Activated naive CD4-positive, alpha-beta T cell (primary cell): ENCODE measurements at places on chromosomes 6 and 20.

GRCh38 chr6:38323216-38323615 is 316.5 kb downstream of the BTBD9 start:
- DNase-seq, result no peak

DNA sequence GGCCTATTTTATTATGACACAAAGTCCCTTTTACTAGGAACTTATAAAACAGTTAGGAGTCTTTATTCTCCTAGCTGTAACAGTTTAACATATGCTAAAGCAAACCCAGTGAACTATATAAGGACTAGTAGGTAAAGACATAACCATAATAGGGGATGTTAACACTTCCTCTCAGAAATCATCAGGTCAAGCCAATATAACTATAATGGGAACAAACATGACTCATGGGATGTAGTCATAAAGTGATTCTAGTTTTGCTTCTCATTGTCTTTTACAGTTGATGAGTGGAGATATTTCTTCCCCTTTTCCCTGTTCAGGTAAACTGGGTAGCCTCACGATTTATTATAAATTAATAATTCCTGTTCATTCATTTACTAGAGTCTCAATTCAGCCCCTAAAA is 9.7 kb downstream of the PTCHD4 start:
- DNase-seq, result no peak

- no peak for DNase-seq
These were observed 52.6 kb upstream of the TMEM200A start for GRCh38 chr6:130313206-130313605.

GRCh38 chr6:2029130-2029794 is 216.1 kb downstream of the GMDS start:
- no peak for DNase-seq

GRCh38 chr6:125742024-125742423 is 7.4 kb upstream of the HEY2 start:
- no peak for DNase-seq

- no peak for DNase-seq
These were observed 243.7 kb downstream of the ALDH8A1 start for GRCh38 chr6:134706153-134706552.

DNA sequence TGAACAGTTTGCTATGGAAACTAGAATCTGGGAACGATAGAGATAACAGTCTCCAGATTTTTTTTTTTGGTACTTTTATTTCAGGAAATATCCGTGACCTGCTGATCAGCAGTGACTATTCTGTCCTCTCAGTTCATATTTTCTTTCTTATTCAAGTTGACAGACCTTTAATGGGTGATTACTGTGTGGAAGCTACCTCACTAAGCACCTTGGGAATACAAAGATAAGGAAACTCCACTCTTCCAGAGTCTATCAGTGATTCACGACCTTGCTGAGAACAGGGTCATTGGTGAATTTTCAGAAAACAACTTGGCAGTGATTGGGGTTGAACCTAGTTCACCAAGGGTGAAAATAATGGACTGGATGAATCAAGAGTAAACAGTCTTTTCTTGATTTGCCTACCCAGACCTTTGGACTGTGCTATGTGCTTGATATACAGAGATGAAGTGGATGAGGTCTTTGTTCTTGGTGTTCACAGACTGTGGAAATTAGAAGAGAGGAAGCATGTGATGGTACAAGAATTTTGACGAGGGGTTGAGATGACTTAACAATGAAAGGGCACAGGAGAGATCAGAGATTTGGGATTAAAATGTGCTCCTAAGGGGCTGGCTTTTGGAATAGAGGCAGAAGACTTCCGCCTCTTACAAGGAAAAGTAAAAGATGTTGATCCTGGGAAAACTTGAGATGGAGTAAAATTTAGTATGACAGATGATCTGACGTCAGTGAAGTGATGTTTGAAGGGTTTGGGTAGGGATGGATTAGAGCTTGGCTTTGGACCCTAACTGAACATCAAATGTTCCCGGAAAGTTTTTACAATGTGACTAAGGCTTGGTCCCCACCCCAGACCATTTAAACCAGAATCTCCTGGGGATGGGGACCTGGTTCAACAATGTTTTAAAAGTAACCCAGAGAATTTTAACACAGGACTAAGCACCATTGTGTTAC is 1.2 kb downstream of the KAT14 start:
- DNase-seq, result no peak

DNA sequence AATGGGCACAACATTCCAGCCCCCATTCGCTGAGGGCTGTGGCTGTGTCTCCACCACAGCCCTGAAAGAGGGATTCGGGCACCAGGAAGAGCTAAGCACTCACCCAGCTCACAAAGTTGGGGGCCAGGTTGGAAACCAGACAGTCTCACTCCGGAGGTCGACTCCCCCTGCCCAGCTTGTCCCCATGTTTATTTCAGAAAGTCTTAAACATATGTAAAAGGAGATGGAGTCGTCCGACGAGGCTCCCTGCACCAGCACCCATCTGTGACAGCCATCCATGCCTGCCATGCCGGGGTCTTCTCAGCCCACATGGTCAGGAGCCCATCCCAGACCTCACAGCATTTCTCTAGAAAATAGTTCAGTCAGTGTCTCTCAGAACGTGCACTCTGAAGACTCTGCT is 63.6 kb upstream of the STX16 start:
- DNase-seq, result no peak

DNA sequence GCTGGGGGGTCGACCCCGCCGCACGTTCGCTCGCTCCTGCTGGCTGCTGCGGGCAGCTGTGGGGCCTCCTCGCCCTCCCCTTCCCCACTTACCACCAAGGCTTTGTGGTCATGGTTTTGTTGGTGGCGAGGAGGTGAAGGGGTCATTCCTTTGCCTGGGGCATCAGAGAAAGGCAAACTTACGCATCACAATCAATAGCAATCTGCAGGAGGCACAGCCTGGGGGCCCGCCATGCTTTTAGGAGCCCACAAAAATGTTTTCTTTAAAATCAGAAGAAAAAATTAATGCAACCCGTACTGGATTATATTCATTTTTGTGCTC is 137.0 kb downstream of the IMPG1 start:
- DNase-seq, result no peak

GRCh38 chr6:11975353-11975977 is 36.6 kb upstream of the HIVEP1 start:
- no peak for DNase-seq

- DNase-seq, result no peak
These were observed 30.1 kb downstream of the VAPB start for GRCh38 chr20:58418949-58419748.

DNA sequence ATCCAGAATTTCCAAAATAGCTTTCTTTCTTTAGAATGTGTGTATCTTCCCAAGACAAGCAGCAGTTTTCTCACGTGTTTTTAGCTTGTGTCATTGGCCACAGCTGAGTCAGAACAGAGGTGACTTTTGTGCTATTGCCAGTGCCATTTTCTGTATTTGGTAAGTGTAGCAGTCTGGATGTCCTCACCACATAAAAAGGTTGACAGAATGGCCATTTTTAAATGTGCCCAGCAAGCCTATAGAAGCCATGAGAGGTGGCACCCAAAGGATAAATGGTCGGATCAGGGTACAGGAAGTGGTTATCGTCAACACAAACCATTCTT is 269.5 kb upstream of the HSF2 start:
- DNase-seq, result no peak

- DNase-seq, result no peak
These were observed 150.8 kb downstream of the ASCC3 start for GRCh38 chr6:100730001-100730980.

GRCh38 chr6:108782179-108783041 is 65.8 kb upstream of the ARMC2 start:
- peak; percentile 36 for DNase-seq

DNA sequence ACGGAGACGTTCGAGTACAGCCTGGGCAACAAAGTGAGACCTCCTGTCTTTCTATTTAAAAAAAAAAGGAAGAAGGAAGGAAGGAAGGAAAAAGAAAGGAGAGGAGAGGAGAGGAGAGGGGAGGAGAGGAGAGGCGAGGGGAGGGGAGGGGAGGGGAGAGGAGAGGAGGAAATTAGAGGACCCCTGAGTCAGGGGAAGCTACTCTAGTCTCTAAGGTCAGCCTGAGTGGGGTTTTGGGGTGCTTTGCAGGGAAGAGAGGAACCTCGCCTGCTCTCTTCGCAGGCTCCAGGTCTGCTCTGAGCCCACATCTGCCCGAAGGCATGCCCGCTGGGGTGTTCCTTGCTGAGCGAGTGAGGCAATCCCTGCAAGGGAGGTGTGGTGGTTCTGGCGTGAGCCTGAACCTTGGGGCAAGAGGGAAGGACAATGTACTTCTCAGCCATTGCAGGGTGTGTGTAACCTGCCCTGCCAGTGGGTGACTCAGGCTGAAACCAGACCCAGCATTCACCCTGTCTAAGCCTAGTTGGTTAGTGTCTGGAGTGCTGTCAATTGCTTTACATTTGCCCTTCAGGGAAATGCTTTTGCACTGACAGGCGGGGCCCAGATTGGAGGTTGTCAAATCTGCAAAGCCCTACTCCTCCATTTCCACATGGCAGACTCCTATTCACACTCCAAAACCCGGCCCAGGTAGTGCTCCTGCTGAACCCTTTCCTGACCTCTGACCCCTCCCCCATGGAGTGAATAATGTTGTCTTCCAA is 15.3 kb upstream of the MMP9 start:
- no peak for DNase-seq

- DNase-seq, result no peak
These were observed 40.9 kb downstream of the ALDH8A1 start for GRCh38 chr6:134908906-134909516.

DNA sequence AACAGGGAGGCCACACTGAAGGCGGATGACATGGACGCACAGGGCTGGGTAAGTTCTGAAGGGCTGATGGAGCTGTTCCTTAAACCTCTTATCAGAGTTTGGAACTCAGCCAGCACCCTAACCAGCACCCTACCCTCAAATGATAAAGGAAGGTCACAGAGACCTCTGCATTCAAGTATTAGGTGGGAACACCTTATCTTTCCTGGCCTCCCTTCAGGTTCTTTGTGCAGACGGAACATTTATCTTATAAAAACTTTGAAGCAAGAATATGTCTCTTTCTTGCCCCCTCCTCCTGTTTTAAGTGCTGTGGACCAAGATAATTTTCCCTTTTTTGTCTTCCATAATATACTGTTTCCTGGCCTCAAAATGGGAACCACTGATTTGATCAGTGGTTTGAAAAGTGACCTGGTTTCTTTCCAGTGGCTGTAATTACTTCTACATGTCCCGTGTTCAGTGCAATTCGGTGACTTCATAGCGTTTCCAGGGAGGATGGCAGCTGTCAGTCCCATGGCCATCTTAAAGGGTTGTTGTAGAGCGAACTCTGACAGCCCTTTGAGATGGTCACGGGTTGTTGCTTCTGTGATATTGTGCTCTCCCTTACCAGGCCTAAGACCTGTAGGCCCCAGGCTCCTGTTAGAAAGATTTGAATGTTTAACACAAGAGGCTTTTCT is 213.2 kb upstream of the MYLIP start:
- no peak for DNase-seq

- no peak for DNase-seq
These were observed 591.5 kb downstream of the RFPL4B start for GRCh38 chr6:112938650-112939049.

GRCh38 chr20:51758978-51759544 is 9.1 kb downstream of the ATP9A start:
- no peak for DNase-seq

- no peak for DNase-seq
These were observed 77.0 kb upstream of the DTNBP1 start for GRCh38 chr6:15739867-15740266.

DNA sequence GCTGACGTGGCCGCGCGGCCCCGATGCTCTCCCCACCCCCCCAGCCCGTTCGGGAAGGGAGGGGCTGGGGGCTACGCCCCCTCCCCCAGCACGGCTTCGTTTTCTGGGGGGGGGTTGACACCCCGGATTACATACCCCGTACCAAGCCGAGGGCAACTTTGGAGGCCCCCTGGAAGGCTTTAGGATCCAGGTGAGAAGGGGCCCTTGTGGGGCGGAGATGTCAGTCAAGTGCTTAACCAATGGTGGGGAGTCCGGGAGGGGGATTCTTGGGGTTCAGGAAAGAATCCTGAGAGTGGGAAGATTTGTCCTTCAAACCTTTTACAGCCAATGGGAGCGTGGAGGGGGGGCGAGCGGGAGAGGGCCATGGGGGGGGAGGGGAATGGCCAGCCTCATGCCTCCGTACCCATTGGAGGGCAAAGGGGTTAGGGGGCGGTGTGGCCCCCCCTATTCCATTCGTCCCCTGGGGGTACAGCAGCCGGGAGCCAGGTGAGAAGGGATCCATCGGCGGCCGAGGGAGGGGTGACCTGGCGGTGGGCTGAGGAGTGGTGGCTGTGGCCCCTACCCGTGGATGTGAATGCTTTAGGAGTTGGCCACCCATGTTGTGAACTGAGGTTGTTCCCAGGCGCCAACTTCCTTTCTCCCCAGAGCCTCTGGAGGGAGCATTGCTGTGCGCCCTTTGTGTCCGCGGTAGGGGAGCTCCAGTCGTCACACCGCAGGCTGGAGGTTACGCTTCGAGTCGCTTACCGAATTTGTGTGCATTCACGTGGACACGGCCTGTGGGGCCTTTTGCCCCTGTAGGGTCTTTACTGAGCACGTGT is 682 bp downstream of the BRD2 start:
- peak; percentile 60 for DNase-seq

DNA sequence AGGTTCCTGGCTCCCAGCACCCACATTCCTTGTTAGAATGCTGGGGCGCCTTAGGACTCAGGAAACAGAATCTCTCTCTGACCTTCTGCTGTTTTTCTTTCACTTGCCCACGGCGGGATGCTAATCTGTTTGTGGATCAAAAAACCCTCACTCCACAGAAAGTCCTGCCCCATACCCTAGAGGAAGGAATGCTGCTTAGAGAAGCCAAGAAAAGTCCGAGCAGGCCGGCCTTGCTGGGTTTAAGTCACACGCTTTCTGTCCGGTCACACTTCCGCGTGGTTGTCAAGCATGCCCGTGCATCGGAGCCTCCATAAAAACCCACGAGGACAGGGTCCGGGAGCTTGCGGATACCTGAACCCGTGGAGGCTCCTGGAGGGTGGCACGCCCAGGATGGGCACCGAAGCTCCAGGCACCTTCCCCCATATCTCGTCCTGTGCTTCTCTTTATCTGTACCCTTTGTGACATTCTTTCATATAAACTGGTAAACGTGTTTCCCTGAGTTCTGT is 223.1 kb downstream of the NRN1 start:
- no peak for DNase-seq

- DNase-seq, result no peak
These were observed 140.5 kb downstream of the TFAP2B start for GRCh38 chr6:50959081-50959641.

GRCh38 chr6:109840796-109841195 is 137.3 kb upstream of the GPR6 start:
- DNase-seq, result no peak
